SJCRH30 (cell line): ENCODE measurements at places on chromosomes 5 and 9.

DNA sequence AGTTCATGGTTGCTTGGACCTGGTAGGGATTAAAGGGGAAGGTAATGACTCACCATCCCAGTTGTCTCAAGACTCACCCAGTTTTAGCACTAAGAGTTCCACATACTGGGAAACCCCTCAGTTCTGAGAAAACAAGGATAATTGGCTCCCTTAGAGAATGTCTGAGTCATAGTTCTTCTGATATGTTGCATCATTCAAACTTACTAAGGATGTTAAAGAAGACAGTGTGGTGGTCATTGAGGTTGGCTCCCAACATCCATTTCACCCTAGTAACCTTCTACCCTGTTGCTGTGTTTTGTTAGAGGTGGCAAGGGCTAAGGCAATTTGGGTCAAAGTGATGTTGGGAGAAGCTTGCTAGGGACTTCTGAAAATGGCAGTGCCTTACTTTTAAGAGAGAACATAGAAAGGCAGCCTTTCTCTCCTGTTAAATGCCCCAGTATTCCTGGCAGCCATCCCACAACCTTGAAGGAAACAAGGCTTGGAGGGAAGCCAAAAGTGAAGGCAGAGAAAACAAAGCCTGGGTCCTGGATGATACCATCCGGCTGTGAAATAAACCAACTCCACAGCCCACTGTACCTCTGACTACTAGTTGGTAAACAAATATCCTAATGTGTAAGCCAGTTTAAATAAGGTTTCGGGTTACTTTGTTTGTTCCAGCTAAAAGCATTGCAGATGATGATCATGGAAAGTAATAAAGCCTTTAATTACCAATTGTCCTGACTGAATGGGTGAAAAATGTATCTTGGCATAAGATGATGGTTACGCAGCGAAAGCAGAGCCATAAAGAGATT lies 80.4 kb upstream of the ADAMTSL1 start:
- peak; percentile 92 for DNase-seq

- no peak for DNase-seq
These were observed 9.6 kb downstream of the KIF2A start for GRCh38 chr5:62315376-62316175.

GRCh38 chr5:160930406-160930805 lies 78.4 kb upstream of the ATP10B start:
- DNase-seq = peak; percentile 22

- DNase-seq = no peak
These were observed 30.9 kb downstream of the FABP6 start for GRCh38 chr5:160260006-160260775.

DNA sequence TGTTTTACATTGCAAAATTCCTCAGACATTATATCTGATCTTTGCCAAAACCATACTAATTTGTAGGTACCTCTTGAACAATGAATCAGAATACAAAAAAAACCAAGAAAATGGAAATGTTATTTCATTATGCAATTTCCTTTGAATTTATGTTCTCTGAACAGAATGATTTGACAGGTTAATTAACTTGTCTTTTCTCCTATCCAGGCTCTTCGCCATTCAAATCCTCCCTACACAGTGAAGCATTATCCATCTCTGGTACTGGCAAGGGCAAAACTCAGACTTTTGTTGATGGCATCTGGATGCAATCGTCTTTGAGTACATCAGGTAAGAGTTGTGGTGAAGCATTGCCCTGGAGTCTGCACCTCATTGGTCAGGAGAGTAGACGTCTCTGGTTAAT lies 655.7 kb upstream of the ITGA1 start:
- DNase-seq = no peak

DNA sequence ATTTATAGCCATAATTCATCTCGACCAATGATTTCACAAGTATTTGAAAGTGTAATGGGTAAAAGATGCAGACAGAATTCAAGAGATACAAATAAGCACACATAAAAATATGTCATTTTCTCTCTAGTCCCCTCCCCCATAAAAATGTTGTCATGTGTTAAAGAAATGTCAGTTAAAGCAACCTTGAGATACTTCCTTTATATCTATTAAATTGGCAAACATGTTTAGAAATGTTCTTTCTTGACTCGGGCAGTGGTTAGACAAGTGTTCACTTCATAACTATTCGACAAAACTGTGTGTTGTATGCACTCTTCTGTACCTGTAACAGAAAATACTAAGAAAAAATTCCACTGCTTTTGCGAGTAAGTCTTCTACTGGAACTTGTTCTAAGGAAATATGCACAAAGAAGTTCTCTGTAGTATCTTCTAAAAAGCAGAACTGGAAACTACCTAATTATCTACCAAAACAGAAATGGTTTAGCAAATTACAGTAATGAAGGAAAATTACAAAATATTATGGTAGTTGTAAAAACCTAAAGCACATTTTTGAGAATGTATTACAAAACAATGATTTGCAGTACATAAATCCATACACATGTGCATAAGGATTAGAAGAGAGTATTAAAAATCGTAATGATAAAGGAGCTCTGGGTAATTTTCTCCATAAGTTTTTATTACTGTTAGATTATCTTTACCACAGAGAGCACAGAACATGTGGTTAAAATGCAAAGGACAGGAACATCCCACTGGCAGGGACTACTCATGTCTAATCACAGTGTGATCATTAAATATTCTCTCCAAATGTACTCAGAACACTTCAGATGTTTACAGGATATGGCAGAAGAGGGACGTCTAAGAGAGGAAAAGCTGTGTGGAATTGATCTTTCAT lies 35.9 kb downstream of the FBXW2 start:
- DNase-seq = no peak

DNA sequence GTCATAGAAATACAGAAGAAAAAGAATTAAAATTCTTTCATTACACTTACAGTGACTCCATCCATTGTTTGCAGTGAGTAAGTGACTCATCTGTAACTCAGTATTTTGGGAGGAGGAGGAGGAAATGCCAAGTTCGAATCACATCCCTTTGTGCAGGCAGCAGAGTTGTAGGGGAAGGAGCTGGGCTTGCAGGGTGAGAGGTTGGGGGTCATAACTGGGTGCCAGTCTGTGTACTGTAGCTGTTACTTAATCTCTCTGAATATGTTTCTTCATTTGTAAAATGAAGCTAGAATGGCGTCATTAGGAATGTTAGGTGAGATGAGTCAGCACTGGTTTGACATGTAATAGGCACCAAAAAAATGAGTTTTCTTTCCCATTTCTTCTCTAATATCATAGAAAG lies 235.7 kb upstream of the ADAMTSL1 start:
- DNase-seq = no peak

DNA sequence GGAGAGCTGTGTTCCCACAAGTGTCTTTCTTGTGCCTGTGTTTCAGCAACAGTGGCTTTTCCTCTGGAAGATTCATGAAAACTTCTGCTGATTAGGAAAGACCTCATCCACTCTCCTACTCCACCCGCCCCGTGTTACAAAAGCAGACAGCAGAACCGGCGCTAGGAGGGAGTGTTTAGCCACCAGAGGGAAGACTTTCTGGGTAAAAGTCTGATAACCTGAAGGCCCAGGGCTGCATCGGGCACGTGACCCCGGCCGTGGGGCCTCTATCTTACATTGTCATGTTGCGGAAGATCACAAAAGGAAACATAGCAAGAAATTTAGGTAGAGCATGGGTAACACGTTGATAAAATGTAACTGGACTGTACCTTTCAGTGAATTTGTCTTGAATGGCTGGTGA lies 32.0 kb upstream of the DMRT2 start:
- DNase-seq = peak; percentile 43

GRCh38 chr5:179243333-179243732 lies 101.9 kb downstream of the ADAMTS2 start:
- no peak for DNase-seq

DNA sequence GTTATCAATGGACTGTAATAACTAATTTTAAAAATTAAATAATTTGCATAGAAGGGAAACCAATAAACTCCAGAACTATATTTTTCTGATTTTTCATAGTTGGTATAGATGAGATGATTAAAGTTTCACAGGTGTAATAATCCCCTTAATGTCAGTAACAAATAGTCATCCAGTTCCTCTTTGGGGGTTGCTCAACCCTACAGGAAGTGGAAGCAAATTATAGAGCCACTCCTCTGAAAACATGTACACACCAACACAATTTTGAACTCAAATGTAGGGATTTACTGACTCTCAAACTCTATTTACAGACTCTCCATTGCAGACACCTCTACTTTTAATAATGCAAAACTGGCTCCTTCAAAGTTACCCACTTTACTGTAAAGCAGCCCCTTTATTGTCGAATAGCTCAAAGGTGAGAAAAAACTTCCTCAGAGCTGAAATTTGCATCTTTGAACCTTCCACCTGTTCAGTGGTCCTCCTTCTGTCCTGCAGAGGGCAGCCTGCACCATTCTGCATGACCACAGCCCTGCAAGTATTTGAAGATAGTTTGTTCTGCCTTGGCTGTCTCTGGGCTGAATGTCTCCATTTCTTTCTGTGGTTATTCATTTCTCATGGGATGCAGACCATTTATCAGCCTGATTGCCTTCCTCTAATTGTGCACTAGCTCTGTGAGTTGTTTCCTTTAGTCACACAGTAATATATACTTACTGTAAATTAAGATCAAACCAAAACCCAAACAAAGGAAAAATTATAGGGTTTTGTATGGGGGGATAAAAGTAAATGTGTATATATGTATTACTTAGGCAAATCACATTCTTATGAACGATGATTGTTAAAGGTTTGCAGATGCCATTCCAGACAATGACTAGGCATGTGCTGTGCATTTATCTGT lies 383.2 kb upstream of the SGCD start:
- DNase-seq = peak; percentile 36

DNA sequence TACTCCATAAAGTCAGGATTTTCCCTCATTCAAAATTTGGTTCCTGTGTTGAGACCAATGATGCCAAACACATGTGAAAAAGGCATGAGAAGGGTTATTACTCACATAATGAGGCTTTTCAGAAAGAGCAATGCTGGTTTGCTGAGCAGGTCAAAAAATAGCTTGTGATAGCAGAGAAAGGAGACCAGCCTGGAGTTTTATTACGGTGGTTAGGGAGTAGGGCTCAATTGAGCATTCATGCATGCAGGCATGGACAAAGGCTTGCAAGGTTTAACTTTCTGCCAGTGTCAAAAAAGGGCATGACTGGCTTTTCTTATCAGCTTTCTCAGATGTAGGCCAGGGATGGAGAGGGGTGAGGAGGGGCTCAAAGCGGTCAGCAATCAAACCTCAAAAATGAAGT lies 628.3 kb downstream of the DNAH5 start:
- no peak for DNase-seq

GRCh38 chr5:138369261-138369660 lies 16.8 kb downstream of the KDM3B start:
- no peak for DNase-seq

DNA sequence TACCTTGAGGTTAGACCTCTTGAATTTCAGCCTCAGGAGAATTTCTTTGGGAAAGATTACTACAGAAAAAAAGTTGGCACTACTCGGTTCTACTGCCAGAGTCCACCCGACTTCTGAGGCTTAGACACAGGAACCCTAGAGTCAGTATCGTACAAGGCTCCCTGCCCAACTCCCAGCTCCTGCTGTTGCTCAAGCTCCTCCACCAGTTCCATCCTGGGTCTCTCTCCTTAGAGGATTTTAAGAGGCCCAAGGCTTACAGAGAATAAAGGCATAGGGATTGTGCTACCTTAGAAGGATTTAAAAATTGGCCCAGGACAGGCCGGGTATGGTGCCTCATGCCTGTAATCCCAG lies 29.0 kb upstream of the SSBP2 start:
- no peak for DNase-seq

DNA sequence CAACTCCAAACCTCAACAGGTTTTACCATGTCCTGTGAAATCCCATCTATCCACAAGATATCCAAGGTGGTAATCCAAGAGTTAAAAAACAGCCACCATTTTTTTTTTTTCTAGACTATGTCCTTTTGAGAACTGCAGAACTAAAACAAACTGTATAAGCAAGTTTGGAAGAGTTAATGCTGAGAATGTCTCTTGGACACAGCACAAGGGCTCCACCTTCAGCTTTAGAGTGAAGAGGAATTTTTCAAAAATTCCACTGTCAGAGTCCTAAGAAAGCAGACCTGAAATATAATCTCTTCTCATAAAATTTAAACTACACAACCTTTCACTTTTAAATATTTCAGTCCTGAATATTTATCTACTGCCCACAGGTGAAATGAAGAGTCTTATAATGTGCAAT lies 167.8 kb upstream of the CCNG1 start:
- DNase-seq = no peak
